ENCODE measurements at places on chromosomes 11 and 22.

DNA sequence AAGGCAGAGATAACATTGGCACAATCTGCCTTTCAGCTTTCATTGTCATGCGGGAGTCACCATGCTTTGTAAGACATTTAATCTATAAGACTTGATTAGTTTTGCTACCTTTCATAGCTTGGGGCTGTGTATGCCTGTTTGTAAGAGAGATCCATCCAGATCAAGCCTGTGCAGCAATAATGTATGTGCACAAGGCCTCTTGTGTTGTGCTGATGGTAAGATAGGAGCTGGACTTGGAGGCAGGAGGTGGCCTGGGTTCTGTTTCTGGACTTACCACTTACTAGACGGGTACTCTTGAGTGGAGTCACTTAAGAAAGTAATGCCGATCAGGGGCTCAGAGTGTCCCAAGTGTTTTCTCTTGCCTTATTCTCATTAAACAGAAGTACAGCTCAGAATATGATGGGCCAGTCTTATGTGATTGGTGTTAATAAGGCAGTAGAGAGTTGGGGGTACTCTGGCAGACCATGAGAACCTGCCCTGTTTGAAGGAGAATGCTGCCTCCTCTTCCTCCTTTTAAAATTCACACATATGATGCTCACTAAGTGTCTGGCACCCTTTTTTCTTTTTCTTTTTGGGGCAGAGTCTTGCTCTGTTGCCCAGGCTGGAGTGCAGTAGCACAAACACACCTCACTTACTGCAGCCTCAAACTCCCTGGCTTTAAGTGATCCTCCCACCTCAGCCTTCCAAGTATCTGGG lies 30.9 kb downstream of the PTPRJ start:
- no peak for DNase-seq

- DNase-seq, result no peak
Observed at GRCh38 chr11:17257196-17257595, 19.3 kb upstream of the NUCB2 start.

- no peak for DNase-seq
Observed at GRCh38 chr22:39155421-39155820, 2.9 kb upstream of the CBX7 start.

GRCh38 chr11:32566517-32566916 lies 17.1 kb upstream of the EIF3M start:
- no peak for DNase-seq

DNA sequence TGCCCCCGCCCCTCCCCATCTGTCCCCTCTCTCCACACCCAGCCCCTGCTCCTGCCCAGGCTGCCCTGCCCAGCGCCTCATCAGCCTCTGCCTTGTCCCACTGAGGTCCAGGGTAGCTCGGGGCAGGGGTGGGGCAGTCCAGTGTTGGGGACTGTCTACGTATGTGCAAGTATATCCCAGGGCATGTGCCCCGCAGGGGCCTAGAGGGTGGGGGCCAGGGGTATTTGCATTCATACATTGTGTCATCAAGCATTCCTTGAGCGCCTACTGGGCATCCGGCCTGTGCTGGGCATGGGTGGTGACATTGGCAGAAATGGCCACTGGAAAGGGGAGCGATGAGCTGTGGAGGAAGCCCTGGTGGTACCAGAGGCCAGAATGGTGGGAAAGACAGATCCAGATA lies 17.6 kb upstream of the TAB1 start:
- no peak for DNase-seq

DNA sequence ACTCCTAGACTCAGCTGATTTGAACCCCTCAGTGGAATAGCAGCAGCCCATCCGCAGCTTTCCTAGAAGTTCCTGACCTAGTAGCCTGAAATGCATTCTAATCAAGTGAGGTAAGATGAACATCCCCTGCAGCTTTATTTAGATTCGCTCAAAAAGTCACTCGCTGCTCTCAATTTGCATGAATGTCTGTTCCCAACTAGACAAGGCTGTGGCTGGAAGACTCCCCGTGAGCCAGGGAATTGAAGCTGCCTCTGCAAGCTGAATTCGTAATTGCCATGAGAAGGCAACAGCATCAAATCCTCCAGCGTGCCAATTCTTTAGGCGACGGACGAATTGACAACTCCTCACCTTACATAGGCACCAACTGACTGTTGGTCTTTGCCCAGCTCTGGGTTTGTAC lies 17.1 kb upstream of the SCN3B start:
- DNase-seq, result no peak

- no peak for DNase-seq
Observed at GRCh38 chr11:11505190-11505589, 116.6 kb downstream of the GALNT18 start.

- no peak for DNase-seq
Observed at GRCh38 chr22:33597274-33597985, 322.8 kb downstream of the LARGE1 start.

DNA sequence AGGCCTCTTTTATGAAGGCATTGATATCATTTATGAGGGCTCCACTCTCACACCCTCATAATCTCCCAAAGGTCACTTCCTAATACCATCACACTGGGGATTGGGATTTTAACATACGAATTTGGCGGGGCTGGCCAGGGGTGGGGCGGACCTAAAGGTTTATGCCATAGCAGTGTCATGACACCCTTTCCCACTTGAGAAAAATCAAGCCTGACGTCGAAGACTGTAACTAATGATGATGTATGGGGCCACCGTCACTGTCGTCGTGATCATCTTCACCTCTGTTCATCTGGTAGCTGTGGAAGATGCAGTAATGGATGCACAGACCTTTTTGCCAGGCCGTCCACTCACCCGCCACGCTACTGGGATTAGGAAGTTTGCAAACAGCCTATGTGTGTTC lies 912.1 kb downstream of the TBC1D22A start:
- no peak for DNase-seq

DNA sequence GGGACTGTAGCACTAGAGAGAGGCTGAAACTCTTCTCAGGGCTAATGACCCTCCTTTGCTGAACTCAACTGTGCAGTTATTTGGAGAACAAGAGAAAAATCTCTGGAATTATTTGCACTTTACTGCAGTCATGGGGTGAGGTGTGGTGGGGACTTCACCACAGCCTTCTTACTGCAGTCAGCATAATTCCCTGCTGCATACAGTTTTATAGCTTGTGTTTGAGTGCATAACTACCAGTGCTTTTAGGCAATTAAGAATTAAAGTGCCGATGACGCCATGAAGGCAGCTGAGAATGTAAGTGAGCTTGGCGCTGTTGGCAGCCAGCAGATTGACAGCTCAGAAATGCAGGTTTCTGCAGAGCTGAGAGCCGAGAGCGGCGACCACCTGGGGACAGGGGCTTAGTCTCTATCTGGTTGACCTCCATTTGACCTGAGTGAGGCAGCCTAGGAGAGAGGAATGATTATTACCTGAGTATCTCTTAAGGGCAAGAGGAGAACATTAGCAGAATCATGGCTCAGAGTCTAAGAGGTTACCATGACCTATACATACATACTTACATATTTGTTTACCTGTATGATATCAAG lies 830.0 kb downstream of the NTM start:
- no peak for DNase-seq

GRCh38 chr22:47933226-47933625 lies 1170.8 kb downstream of the TBC1D22A start:
- DNase-seq, result no peak

DNA sequence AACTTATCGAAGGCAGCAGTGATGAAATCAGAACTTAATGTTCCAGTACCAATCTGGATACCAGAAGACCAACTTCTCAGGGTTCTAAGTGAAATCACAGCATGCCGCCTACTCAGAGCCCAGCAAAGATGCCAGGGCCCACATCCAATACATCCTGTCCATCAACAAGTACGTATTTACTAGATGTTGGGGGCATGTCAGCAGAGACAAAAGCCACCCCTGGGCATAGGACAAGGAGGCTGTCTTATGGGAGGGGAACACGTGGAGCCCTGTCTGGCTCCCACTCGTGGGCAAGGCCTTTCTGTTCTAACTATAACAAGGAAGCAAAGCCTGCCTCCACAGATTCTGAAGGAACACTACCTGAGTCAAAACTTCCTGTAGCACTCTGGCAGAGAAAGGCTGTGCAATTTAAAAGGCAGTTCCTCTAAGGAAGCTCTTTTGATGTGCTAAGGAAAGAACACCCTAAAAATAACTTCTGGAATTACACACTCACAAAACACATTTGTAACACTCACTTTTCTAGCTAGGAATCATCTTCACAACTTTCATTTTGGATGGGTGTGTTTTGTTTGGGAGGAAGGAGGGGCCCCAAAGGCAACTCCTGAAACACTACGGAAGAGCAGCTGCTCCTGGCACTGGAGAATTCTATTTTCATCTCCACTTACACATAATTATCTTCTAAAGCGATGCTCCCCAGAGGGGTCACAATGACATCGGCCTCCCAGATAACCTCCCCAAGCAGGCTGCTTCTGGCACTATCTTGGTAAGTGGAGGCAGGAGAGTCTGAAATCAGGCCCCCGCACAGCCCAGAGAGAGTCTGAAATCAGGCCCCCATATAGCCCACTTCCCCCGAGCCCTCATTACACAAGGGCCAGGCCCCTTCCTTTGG lies 14.2 kb downstream of the SMCO4 start:
- DNase-seq, result no peak

- DNase-seq, result no peak
Observed at GRCh38 chr11:15594607-15595006, 479.9 kb downstream of the INSC start.

GRCh38 chr11:130527636-130528297 lies 79.3 kb downstream of the ADAMTS15 start:
- DNase-seq, result no peak
